ENCODE measurements at places on chromosomes 12 and 14.

GRCh38 chr12:116599285-116600136 lies 40.3 kb downstream of the MAP1LC3B2 start:
- DNase-seq, result peak; percentile 16

DNA sequence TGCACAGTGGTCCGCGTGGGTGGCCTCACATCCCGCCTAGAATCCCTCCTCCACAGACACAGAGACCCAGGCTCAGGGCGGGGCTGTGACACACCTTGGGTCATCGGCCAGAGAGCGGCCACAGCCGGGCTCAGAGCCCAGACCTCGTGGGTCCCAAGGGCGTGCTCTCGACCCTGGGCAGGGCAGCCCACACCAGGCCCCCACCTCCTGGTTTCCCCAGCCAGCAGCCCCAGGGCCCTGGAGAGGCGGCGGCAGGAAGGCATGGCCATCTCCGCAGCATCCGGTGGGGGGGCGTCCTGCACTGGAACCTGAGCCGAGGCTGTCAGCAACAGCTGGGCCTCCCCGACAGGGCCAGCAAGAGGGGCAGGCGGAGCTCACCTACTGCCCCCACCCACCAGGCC lies 15.2 kb downstream of the JAG2 start:
- no peak for DNase-seq

- no peak for DNase-seq
Observed at GRCh38 chr14:86518298-86518697, 988.4 kb downstream of the FLRT2 start.

DNA sequence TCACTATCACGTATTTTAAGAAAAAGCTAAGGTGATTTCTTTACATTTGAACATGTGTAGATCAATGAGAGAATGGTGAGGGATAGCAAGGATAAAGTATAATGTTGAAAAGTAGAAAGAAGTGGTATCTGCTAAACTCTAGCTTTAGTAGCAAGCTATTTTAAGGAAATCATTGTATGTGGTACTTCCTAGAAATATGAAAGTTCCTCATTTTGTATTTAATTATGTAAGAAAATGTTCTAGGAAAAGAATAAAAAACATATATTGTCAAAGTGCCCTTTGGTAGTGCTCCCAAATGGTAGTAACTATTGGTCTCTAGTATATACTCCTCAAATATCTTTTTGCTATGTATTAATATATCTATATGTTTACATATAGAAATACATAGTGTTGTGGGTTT lies 35.7 kb downstream of the RAB21 start:
- no peak for DNase-seq

GRCh38 chr12:82470906-82471512 lies 112.7 kb downstream of the METTL25 start:
- no peak for DNase-seq

DNA sequence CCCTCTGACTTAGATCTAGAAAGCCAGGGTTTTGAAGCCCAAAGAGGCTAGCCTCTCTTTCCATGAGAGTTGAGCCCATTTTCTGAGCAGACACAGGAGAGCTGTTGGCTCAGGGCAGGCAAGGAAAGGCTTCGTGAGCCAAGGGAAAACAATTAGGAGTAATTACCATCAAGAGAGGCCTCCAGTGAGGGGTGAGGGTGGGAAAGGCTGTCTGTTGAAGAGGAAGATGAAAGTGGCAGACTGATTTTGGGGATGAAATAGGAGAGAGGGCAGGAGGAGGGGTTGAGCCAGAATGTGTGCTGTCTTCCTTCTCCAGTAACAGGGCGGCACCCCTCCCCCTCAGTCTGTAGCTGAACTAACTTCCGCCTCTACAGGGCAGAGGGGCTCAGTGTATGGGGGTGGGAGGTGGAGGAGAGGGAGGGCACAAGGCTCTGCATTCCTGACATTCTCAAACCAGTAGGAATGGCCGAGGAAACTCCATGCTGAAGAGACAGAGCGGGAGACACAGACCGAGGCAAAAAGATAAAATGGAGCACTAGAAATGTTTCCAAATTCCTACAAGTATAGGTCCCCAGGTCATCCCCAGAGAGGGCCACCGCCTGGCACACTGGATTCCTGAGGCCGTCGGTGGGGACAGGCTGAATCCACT lies 33.1 kb upstream of the COL2A1 start:
- no peak for DNase-seq

DNA sequence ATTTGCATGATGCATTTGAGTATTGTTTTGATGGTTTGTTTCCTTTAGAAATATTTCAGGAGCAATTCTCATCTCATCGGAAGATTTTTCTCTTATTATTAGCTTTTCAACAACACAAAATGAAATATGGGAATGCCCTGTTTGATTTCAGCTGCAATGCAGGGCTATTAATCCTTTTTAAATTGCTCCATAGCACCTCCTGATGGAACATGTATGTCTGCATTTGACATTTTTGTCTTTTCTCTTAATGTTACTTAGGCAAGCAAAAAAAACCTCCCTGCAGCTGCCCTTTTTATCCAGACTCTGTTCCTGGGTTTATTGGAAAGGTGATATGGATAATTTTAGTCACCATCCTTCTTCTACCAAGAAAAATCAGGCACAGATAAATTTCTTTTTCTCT lies 895.8 kb downstream of the RPS29 start:
- no peak for DNase-seq

GRCh38 chr12:24853588-24853987 lies 95.3 kb downstream of the BCAT1 start:
- DNase-seq, result no peak

GRCh38 chr12:104423809-104424208 lies 32.9 kb upstream of the CHST11 start:
- no peak for DNase-seq

- peak; percentile 40 for DNase-seq
Observed at GRCh38 chr12:47079468-47079980, at the start of the genes AMIGO2 and PCED1B. AMIGO2 (minus strand) TSS chr12:47079959; CDS start chr12:47079002, 957 bp downstream. PCED1B (plus strand) TSS chr12:47079621; CDS start chr12:47235064, 155,443 bp downstream.

DNA sequence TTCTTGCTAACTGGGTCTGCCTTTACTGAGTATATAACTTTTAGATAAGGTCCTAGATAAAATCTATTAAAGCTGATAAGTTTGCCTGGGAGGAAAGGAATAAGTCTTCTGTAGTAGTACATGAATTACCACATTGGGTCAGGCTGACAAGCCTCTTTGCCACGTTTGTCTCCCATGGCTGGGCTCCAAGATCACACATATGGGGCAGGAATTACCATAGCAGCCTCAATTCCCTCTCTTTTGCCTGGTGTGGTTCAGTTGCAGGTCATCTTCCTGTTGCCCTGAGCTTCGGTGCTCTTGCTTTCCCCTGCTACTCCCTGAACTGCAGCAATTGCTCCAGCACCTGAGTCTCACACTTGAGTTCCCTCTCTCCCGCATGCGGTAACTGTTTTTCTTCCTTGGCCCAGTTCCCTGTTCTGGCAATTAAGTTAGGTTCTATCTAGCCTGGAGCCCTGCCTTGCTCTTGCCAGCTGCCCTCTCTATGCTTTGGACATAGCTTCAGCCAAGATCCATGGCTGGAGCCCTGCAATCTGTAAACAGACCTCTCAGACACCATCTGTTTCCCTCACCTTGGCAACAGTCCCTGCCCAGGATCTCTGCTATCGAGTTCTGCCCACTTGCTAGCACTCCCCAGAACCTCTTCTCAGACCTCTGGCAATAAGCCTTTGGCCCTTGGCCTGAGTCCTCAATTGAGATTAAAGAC lies 5.8 kb upstream of the GLT8D2 start:
- DNase-seq, result no peak

GRCh38 chr12:8032242-8033152 lies at the start of gene FOXJ2:
FOXJ2 (plus strand) TSS chr12:8032716; CDS start chr12:8039833, 7,117 bp downstream.
- DNase-seq, result peak; percentile 63

DNA sequence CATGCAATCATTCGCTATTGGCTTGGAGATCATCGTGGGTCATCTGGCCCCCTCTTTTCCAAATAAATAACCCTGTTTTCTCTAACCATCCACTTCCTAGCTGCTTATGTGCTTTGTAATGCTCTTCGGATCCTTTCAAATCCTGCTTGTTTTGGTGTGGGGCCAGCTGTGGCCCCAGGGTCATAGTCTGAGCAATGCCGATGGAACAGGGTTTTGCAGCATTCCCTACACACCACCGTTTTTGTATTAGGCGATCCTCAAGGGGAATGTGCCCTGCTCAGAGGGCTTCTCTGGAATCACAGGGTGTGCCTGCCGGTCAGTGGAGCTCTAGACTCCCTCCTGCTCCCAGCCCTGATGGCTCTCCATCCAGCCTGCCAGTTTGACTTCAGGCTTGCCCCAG lies 78.1 kb upstream of the NRXN3 start:
- no peak for DNase-seq

GRCh38 chr12:104888481-104888880 lies 69.6 kb downstream of the SLC41A2 start:
- no peak for DNase-seq

DNA sequence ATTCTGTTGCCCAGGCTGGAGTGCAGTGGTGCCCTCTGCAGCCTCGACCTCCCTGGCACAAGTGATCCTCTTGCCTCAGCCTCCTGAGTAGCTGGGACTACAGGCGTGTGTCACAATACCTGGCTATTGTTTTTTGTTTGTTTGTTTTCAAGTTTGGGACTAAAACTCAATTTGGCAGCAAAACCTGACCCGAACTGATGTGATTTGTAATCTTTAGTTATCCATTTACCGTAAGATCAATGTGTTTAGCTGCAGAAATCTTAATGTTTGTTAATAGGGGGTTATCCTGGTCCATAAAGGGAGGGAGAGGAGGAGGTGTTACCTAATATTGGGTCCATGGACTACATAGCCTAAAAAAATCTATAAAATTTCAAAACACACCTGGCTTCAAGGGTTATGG lies 738 bp upstream of the C1S start:
- no peak for DNase-seq

GRCh38 chr12:114685320-114685781 lies 1.4 kb upstream of the TBX3 start:
- DNase-seq, result no peak

- DNase-seq, result no peak
Observed at GRCh38 chr12:103353913-103354312, 141.9 kb downstream of the C12orf42 start.
